ENCODE measurements at places on chromosomes 11 and 22. TPM values are rescaled to one million over a fixed set of nuclear protein-coding genes. Genes with fewer than 3 reads are reported as not detected.
A peak's percentile ranks its signal among the peaks of the same experiment; 100 is the strongest.

The RIN1 gene
- 6.0 TPM for total RNA-seq

The CALCA gene
- not detected for total RNA-seq

The REXO2 gene
- total RNA-seq: 52.4 TPM

The ROBO4 gene
- 17.8 TPM for total RNA-seq

The HSPB2 gene
- total RNA-seq: 63.2 TPM

The SLC7A4 gene
- 0.13 TPM for total RNA-seq

The KDELR3 gene
- 36.4 TPM for total RNA-seq

The BACE1 gene
- 16.6 TPM for total RNA-seq

The FZD4 gene
- 40.5 TPM for total RNA-seq

The UBE2L6 gene
- total RNA-seq: 18.5 TPM

The SORL1 gene
- 1.5 TPM for total RNA-seq

DNA sequence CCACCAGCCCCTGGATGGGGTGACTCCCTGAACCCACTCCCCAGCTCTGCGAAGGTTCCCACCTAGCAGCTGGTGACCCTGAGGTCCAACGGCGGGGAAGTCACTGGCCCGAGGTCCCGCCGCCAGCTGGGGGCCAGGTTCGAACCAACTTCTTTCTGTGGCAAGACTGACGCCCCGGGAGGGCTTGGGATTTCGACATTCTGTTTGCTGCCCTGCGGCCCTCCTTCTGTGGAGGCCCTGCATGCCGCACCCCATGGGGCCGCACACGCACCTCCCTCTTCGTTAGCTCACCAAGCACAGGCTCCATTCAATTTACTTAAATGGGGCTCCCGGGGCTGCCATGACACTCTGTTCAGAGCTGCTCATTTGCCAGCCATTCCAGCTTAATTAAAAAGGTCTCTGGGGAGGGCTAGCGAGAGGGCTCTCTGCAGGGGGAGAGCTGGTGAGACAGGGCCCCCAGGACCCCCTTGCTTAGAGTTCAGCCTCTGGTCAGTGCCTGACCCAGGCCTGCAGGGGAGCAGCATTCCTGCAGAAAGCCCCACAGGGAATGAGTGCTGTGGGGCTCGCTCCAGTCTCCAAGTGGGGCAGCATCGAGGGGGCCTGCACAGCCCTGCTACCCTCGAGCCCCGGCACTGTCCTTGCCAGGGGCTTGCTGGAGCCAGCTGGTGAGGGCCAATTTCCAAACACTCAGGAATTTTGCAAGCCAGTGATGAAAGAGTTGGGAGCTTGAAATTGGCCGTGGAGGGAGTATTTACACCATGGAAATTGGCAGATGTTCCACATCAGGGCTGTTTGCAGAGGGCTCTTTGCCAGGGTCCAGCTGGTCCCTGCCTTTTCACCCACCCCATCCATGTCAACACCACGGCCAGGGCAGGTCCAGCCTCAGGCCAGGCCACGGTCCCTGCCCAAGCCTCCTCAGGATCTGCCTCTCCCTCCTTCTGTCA is 80.8 kb downstream of the CACNA1I start:
- peak; percentile 37 for DNase-seq
- H3K4me3 ChIP-seq: no peak overlapping the region
- peaks cover 10% of the 10 kb centered on the region for H3K4me1 ChIP-seq
- peaks cover 18% of the 10 kb centered on the region for H3K27me3 ChIP-seq
- no peak overlapping the region for H3K27ac ChIP-seq

- peak; percentile 46 for DNase-seq
- H3K4me1 ChIP-seq: no peaks in the 10 kb centered on the region
- H3K27ac ChIP-seq: no peak overlapping the region
- no peaks in the 10 kb centered on the region for H3K27me3 ChIP-seq
- H3K36me3 ChIP-seq: no peaks in the 10 kb centered on the region
Observed at GRCh38 chr11:26018336-26018735, 313.6 kb upstream of the ANO3 start.

GRCh38 chr11:117916956-117917355 is 12.2 kb downstream of the TMPRSS13 start:
- H3K4me3 ChIP-seq: no peak overlapping the region
- H3K27ac ChIP-seq: no peak overlapping the region
- peaks cover 2% of the 10 kb centered on the region for H3K4me1 ChIP-seq
- no peaks in the 10 kb centered on the region for H3K27me3 ChIP-seq
- no peaks in the 10 kb centered on the region for H3K36me3 ChIP-seq

- peaks cover 17% of the 10 kb centered on the region for H3K4me1 ChIP-seq
- no peak overlapping the region for H3K4me3 ChIP-seq
- no peaks in the 10 kb centered on the region for H3K36me3 ChIP-seq
- H3K27ac ChIP-seq: no peak overlapping the region
Observed at GRCh38 chr22:46598737-46599424, 21.3 kb upstream of the GRAMD4 start.

- H3K36me3 ChIP-seq: peaks cover 67% of the 10 kb centered on the region
- H3K4me1 ChIP-seq: peaks cover 23% of the 10 kb centered on the region
- DNase-seq: peak; percentile 4
- no peak overlapping the region for H3K4me3 ChIP-seq
Observed at GRCh38 chr22:38303974-38304373, 13.3 kb downstream of the CSNK1E start.

- H3K27me3 ChIP-seq: no peaks in the 10 kb centered on the region
- H3K4me3 ChIP-seq: no peak overlapping the region
- H3K27ac ChIP-seq: no peak overlapping the region
Observed at GRCh38 chr11:2089536-2090165, 49.5 kb downstream of the IGF2 start.

GRCh38 chr11:70742553-70743291 is 344.4 kb downstream of the CTTN start:
- H3K36me3 ChIP-seq: no peaks in the 10 kb centered on the region
- no peaks in the 10 kb centered on the region for H3K4me1 ChIP-seq
- H3K27me3 ChIP-seq: peaks cover 32% of the 10 kb centered on the region
- no peak for DNase-seq
- no peak overlapping the region for H3K4me3 ChIP-seq

GRCh38 chr11:102064316-102064715 is 17.1 kb downstream of the CFAP300 start:
- H3K27ac ChIP-seq: no peak overlapping the region
- no peaks in the 10 kb centered on the region for H3K36me3 ChIP-seq
- no peaks in the 10 kb centered on the region for H3K4me1 ChIP-seq
- H3K4me3 ChIP-seq: no peak overlapping the region
- no peaks in the 10 kb centered on the region for H3K27me3 ChIP-seq

DNA sequence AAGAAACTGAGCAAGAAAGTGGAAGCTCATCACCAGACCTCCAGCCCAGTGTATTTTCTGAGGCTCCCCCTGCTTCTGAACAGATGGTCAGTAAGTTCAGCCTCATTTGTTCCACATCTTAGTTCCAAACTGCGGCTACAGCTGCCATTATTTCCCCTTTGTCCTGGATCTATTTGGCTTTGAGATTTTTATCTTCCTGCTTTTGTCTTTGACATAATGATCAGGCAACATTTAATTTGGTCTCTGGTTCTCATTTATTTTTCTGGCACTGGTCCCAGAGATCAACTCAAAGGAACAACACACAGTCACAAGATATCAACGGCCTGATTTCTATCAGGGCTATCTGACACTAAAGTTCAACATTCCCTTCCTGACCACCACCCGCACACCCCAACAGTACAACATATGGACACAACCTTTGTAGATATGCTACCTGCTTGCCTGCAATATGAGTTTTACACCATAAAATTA is 137.5 kb downstream of the FAM76B start:
- peak overlapping the region; percentile 36 for H3K27ac ChIP-seq
- DNase-seq: peak; percentile 64
- no peaks in the 10 kb centered on the region for H3K4me1 ChIP-seq
- no peaks in the 10 kb centered on the region for H3K36me3 ChIP-seq
- no peak overlapping the region for H3K4me3 ChIP-seq
- H3K27me3 ChIP-seq: no peaks in the 10 kb centered on the region

- H3K4me1 ChIP-seq: no peaks in the 10 kb centered on the region
- H3K36me3 ChIP-seq: peaks cover 12% of the 10 kb centered on the region
- no peak overlapping the region for H3K4me3 ChIP-seq
- H3K27ac ChIP-seq: no peak overlapping the region
- H3K27me3 ChIP-seq: no peaks in the 10 kb centered on the region
Observed at GRCh38 chr22:33314316-33314715, 256.1 kb upstream of the SYN3 start.

DNA sequence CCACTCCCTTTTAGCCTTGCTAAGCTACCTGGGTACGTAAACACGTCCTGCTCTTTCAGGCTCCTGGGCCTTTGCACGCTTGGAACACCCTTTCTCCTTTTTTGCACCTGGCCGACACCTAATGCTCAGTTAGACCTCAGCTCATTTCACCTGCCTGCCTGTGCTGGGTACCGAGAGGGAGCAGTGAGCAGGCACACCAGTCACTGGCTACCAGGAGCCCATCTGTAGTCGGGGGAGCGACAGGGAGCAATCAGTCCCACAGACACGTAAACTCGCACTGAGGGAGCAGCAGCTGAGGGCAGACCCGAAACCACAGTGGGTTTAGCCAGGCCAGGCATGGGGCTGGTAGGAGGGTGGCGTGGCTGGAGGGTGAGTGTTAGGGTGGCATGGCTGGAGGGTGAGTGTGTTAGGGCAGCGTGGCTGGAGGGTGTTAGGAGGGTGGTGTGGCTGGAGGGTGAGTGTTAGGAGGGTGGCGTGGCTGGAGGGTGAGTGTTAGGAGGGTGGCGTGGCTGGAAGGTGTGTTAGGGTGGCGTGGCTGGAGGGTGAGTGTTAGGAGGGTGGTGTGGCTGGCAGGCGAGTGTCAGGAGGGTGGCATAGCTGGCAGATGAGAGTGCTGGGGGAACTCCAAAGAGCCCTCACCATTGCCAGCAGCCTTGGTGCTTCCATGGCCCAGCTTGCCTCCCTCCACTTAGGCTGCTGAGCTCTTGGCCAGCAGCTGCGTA is 6.4 kb upstream of the GTSE1 start:
- H3K36me3 ChIP-seq: peaks cover 68% of the 10 kb centered on the region
- peaks cover 10% of the 10 kb centered on the region for H3K4me1 ChIP-seq

GRCh38 chr22:38142606-38143005 is 32.1 kb upstream of the BAIAP2L2 start:
- no peak overlapping the region for H3K4me3 ChIP-seq
- no peak overlapping the region for H3K27ac ChIP-seq
- no peaks in the 10 kb centered on the region for H3K27me3 ChIP-seq

DNA sequence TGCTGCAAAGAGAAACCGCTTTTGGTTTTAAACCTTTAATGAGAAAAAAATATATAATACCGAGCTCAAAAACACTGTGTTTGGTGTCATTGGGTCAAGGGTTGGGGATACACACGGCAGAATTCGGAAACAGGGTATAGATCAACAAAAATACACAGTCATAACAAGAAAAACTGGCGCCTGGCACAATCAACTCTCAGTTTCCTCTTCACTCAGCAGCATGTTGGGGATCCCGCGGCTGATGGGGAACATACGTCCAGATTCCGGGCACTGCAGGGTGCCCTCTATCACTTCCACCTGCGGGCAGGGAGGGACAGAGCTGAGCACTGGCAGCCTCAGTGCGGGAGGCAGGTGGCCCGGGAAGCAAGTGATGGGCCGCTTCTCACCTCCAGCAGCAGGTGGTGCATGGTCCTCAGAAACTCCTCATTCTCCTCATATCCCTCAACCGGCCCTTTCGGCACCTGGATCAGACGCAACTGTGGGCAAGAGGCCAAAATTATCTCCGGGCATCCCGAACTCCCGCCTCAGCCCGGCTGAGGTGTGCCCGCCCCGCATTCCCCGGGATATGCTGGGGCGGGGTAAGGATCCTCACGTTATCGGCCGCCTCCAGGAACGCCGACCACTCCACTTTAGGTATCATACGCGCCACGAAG is 561 bp downstream of the TRMT112 start:
- peak overlapping the region; percentile 99 for H3K4me3 ChIP-seq
- peak; percentile 57 for DNase-seq

DNA sequence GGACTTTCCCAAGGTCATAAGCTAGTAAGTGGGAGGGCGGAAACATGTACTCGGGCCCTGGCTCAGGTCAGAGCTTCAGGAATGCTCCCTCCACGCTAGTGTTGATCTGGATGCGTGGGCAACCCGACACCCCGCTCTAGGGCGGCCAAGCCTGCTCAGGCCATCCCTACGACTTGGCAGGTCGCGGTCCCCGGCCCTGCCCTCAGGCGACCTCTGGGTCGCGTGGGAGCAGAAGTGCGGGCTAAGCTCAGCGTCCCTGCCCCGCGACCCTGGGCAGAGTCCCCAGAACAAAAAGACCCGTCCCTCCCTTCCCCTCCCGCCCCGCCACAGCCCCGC is 781 bp upstream of the TEF start:
- H3K36me3 ChIP-seq: peaks cover 3% of the 10 kb centered on the region
- peak; percentile 90 for DNase-seq
- H3K27me3 ChIP-seq: no peaks in the 10 kb centered on the region
- peak overlapping the region; percentile 56 for H3K4me3 ChIP-seq
- H3K27ac ChIP-seq: peak overlapping the region; percentile 97
- H3K4me1 ChIP-seq: peaks cover 23% of the 10 kb centered on the region

GRCh38 chr22:29885610-29886009 is 2.6 kb downstream of the MTMR3 start:
- no peaks in the 10 kb centered on the region for H3K27me3 ChIP-seq
- H3K27ac ChIP-seq: no peak overlapping the region
- H3K36me3 ChIP-seq: no peaks in the 10 kb centered on the region
- no peak for DNase-seq
- peaks cover 8% of the 10 kb centered on the region for H3K4me1 ChIP-seq
- no peak overlapping the region for H3K4me3 ChIP-seq

GRCh38 chr11:112408517-112408916 is 147.9 kb upstream of the PLET1 start:
- peaks cover 9% of the 10 kb centered on the region for H3K27me3 ChIP-seq
- H3K36me3 ChIP-seq: no peaks in the 10 kb centered on the region
- no peak overlapping the region for H3K27ac ChIP-seq
- H3K4me3 ChIP-seq: no peak overlapping the region
- DNase-seq: no peak

DNA sequence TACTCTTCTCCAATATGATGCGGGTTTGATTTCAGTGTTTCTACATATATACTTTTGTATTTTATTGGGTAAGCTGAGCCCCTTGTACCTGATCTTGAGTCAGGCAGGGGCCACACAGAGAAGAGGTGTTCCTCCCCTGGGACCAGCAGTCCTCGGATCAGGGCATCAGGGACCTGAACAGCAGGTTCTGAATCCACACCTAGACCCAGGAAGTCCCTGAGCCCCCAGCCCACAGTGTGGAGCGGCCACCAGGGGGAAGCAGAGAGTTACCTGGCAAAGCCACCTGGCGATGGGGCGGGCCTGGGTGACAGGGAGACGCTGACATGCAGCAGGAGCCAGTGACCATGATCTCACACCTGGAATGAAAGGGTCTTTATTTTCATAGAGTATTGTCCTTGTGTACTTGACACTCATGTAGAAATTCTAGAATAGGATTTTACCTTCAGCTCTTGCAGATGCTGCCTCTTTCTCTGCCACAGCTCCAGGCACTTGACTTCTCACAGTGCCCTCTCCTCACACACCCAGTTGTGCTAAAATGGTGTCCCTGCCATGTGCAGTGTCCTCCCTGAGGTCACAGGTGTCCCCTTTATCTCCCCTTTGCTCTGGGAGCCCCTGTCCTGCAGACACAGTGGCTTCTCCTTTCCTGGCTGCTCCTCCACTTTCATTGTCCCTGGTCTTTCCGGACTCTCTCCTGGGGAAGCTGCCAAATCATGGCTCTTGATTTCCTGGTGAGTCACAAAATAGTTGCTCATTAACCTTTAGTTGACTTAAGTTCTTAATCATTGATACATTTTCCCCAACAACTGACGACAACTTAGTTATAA is 48.5 kb downstream of the GGTLC2 start:
- no peak overlapping the region for H3K27ac ChIP-seq
- peaks cover 5% of the 10 kb centered on the region for H3K27me3 ChIP-seq
- no peak overlapping the region for H3K4me3 ChIP-seq
- DNase-seq: peak; percentile 25
- no peaks in the 10 kb centered on the region for H3K36me3 ChIP-seq
- no peaks in the 10 kb centered on the region for H3K4me1 ChIP-seq

All from muscle of leg (tissue), 16 donors.